ENCODE measurements at places on chromosomes 2 and 18.

DNA sequence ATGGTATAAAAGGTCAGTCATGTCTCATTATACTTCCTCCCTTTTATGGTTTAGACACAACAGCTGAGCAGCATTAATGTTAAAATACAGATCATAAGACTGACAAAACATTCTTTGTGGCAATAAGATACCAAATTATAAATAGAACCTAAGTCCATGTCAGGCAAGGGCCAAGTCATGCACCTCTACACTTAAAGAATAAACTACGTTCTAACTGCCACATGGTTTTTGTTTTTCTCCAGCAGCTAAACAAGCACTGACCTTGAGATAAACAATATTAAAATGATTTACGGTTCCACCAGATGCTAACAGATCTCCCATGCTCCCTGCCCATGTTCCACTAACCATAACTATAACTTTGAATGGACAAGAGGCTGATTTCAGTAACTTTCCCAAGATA, 368.6 kb upstream of the TFPI start:
- no peak for DNase-seq

DNA sequence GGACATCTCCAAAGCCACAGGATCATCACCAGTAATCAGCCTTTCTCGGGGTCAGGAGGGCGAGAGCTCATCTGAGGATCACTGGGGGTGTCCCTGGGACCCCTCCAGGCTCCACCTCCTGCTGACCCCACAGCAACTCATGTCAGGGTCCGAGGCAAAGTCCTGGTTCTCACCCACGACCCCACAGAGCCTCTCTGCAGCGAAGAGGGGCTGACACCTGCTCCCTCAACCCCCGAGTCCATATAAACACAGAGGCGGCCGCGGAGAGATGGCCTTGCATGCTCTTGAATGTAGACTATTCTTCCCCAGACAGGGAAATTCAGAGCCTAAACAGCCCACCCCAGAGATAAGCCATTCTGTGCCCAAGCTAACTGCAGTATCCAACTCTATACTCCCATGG, 29.9 kb downstream of the HS6ST1 start:
- no peak for DNase-seq

DNA sequence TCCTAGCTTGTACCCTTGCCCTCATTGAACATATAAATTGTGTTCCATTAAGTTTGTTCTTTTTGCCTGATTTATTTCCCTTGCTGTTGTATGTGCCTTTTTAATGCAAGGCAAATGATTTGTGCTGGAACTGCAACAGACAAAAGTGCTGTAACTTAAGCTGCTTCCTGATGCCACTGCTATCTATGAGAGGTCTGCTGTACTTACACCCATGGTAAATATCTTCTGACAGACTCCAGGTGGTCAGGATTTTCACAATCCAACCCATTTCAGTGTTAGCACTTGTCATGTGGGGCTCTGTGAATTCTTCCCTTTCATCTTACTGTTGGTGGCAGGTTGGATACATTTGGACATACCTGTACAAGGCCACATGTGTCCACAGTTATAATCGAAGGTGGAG, 63.5 kb downstream of the ARHGAP15 start:
- DNase-seq, result no peak

DNA sequence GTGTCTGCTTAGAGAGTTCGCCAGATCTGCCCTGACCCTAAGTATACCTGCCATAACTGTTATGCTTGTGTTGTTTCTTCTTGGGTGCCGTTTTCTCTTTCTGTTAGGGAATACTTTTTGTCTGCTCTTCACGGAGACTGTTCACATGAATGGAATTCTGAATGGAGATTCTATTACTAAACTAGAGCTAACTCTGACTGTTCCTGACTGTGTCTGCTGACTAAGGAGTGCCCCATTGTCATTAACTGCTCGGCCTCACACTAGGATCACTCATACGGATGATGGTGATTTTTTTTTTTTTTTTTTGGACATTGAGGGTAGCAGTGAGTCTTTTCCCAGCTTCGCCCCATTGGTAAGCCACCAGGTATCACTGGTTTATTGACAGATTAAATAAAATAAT, 104.8 kb upstream of the SLC8A1 start:
- no peak for DNase-seq

DNA sequence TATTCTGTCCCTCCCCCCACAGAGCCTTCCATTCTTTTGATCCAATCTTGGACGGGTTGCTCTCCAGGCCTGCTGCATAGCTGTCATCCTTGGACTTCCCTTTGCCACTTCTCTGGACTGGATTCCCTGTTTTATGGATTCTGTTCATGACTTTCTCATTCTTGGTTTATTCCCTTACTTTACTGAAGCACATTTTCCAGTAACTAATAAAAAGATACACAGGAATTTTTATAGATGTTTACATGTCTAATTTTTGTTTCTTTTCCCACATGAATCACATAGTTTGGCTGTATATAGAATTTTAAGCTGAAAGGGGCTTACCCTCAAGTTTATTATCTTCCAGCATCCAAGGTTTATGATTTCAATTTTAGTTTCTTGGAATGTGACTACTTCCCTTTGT, 37.9 kb downstream of the GDF7 start:
- DNase-seq, result no peak

- DNase-seq, result no peak
These were observed 496.9 kb upstream of the HNMT start for GRCh38 chr2:137467246-137467862.

- DNase-seq, result no peak
These were observed 17.7 kb upstream of the ATP6V1B1 start for GRCh38 chr2:70918016-70918415.

GRCh38 chr2:116733699-116734098, 1080.8 kb upstream of the DDX18 start:
- no peak for DNase-seq

GRCh38 chr2:19362094-19362754, 3.8 kb upstream of the OSR1 start:
- no peak for DNase-seq

GRCh38 chr18:75066936-75067335, 142.0 kb downstream of the PTGR3 start:
- DNase-seq, result no peak

DNA sequence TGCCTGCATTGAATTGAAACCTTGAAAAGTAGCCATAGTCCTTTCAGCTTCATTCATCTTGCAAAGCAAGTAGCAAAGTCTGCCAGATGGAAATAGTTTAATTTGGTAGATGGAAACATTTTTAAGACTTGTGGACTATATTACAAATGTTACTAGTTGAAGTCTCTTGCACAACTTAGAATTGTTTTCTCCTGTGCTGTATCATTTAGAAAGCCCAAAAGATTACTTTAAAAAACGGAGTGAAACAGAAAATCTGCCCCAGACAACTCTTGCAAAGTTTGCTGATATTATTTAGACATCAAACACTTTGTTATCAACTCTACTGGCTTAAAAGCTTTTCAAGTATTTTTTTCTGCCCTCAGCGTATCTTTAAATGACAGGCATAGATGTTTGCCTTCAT, 335.0 kb downstream of the RPRM start:
- no peak for DNase-seq

GRCh38 chr2:19669126-19669525, 232.7 kb downstream of the TTC32 start:
- no peak for DNase-seq

DNA sequence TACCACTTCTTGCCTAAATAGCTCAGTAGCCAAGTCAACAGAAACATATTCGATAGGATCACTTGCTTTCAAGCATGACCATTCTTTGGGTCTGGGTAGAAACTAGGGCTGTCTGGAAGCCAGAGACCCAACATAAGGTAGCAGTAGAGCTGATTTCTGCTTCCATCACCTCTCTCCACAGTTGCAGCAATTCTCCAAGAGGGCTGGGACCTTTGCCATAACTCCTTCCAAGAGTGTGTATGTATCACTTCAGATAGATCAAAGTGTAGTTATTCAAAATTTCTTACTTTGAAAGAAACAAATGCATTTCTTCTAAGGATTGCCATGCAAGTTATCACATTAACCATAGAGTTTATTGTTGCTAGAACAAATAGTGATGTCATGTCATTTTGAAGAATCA, 172.0 kb upstream of the GALNT5 start:
- DNase-seq, result no peak

- DNase-seq, result peak; percentile 12
These were observed 25.7 kb downstream of the SRBD1 start for GRCh38 chr2:45585267-45585861.

DNA sequence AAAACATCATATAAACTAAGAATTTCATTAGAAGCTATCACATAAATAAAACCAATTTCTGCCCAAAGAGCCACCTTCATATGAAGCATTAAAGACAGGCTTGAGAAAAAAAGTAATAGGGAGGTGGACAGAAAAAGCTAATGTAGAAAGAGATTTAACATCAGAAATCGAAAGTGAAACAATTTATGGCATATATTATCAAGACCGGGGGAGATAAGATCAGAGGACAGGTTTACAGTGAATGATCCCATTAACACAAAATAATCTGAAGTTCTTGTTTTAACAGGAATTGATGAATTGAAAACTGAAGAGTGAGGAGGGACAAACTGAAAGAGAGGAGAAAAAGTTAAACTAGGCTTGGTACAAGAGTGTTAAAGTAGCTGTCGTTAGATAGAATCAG, 786.3 kb upstream of the FSHR start:
- DNase-seq, result no peak

- DNase-seq, result no peak
These were observed 431.8 kb downstream of the SOCS6 start for GRCh38 chr18:70720607-70721006.

GRCh38 chr2:175844169-175844568, 157.9 kb downstream of the LNPK start:
- DNase-seq, result peak; percentile 44

DNA sequence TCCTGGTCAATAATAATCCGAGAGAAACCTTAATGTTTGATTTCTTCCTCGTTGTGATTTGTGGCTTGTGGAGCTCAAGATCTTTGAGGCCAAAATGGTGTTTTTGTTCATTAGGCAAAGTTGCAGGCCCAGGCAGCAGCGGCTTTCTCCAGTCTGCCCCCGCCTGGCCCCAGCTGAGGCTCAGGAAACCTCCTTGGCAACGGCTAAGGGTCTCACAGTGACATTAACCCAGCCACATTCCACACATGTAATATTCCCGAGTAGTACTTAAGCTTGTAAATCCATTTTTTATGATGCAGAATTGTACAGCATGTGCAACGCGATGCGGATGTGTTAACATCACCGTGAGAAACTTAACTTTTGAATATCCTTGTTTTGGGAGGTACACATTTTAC, 200.1 kb downstream of the BCL11A start:
- no peak for DNase-seq

- DNase-seq, result no peak
These were observed at the start of gene POMC for GRCh38 chr2:25168256-25169072. POMC (minus strand) TSS chr2:25168580; CDS start chr2:25164772, 3,808 bp downstream.

DNA sequence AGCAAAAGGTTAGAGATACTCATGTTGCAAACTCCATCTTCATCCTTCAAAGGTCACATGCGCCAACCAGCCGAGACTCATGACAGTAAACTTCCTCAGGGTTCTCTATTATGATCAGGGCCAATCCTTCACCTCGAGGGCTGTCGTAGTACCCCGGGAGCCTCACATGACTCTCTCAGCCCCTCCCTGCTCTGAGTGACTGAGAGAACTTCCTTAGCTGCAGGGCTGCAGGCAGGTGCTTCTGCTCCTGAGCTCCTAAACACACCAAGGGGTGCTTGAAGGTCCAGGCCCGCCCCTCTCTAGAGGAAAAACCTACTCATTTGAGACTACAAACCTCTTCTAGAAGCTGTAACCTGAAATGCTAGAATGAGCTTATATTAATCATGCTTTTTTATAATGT, 48.2 kb downstream of the LONRF2 start:
- DNase-seq, result no peak

- DNase-seq, result no peak
These were observed 179.4 kb downstream of the ALPK2 start for GRCh38 chr18:58449464-58449863.
